Thymus (tissue), 14 donors: ENCODE measurements at places on chromosomes 2 and 18.

DNA sequence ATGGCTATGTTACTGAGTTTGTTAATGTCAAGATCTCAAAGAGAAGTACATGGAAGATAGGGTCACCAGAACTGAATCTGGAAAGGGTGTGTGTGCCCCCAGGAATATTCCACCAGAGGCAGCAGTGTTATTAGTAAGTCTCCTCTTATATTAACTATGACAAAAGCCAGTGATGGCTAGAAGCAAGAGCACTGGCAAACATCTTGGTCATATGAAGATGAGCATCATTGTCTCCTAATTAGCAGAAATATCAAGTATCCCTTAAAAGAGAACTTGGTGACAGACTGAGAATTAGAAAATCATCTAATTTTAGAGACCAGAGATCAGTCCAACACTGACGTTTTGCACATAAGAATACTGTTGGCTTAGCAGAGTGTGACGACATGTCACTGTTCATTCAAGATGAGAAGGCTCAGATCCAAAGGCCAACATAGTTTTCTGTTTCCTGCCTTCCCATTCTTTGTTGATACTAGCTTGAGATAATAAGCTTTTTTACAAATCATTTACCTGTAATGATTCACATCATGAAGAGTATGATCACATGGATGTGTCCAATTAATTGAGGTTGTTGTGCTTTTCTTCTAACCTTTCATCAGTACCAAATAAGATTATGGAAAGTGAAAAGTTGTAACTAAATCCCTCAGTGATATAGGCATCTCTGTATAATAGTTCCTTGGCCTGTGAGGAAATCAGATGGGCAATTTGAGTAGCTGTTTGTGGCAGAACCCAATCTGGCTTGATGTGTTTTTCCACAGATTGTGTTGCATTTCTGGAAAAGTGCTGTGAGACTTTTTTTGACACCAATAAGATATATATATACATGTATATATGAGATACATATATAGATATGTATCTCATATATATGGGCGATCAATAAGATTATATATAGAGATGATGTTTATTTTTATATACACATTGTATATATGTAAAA is 44.5 kb downstream of the MAPRE2 start:
- DNase-seq, result no peak

- DNase-seq, result no peak
These were observed 32.7 kb upstream of the AFTPH start for GRCh38 chr2:64491426-64491825.

DNA sequence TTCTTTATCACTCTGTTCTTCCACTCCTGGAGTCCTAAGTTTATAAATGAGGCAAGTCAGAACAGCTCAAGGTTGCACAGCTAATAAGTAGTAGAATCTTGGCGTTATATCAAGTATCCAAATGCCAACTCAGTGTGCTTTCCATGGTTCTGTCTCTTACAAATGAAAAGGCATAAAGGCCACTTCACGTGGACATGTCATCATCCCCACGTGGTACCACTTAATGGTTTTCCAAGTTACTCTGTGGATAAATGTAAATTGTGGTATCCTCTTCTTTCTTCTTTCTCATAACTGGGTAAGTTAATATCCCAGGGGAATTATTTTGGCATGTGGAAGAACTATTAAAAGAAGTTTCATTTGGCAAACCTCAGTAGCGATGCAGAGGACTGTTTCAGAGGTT is 131.5 kb upstream of the L3MBTL4 start:
- no peak for DNase-seq

- DNase-seq, result no peak
These were observed 10.0 kb downstream of the NGEF start for GRCh38 chr2:233002829-233003657.
